Uterus (tissue), 4 donors: ENCODE measurements at places on chromosomes 1 and 21. TPM values are rescaled to one million over a fixed set of nuclear protein-coding genes. Genes with fewer than 3 reads are reported as not detected.

GRCh38 chr1:157842939-157843338, 1.3 kb upstream of the CD5L start:
- DNase-seq, result no peak

- DNase-seq, result no peak
Observed at GRCh38 chr1:6800745-6801144, 15.5 kb downstream of the CAMTA1 start.

The GPR25 gene
- total RNA-seq, result not detected

The C1orf167 gene
- total RNA-seq, result 0.21 TPM

- no peak for DNase-seq
Observed at GRCh38 chr21:26939601-26940111, 27.2 kb downstream of the ADAMTS5 start.

DNA sequence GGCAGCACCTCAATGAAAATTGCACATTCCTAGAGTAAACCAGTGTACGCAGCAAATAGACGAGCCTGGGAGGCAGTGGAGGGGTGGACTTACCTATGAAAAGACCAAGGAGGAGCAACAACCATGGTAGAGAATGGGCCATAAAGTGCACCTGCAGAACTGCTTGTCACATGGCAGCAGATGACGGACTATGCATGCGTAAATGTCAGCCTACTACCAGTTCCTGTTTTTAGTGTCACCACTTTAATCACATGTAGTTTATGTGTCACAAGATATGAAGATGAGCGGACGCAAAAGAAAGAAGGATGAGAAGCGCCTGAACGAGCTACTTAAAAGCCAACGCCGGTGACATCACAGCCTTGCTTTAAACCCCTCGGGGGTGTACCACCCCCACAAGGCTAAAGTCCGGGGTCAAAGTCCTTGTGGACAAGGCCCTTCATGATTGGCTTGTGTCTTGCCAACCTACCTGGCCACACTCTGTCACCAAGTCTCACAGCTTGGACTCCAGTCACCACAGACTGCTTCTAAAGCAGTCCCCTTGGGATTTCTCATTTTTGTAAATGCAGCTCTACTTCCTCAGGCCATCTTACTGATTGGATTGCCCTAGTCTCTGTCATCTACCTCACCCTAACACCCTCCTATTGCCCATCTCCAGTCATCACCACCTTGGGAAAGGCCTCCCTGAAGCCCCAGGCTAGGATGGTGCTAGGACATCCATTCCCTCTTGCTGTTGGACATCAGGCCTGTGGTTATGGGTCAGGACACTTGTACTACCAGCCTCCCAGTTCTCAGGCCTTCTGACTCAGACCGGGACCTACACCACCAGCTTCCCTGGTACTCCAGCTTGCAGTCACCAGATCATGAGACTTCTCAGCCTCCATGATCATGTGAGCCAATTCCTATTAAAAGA, 6.0 kb upstream of the LY9 start:
- DNase-seq, result no peak
